Ovary (tissue), 10 donors: ENCODE measurements at places on chromosomes 3 and 15. TPM values are rescaled to one million over a fixed set of nuclear protein-coding genes. Genes with fewer than 3 reads are reported as not detected.

DNA sequence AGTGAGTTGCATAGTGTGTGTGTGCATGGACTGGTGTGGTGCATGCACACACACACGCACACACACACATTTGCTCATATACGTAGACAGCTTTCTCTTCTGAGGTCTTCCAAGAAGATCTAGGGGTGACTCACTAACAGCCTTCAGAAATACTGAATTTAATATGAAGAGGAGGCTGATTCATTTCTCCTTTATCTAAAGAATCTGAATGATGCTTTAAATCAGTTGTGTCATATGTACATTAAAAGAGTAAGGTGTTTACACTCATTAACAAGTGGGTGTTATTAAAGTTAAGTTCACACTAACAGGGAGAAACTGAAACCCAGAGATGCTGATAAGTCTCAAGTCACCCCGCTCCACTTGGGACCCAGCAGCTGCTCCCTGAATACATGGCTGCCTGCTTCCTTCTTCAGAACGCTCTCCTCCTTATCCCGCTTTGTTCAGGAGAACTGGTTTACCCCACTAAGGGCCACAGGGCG lies 22.0 kb downstream of the TMPRSS7 start:
- H3K36me3 ChIP-seq, result no peaks in the 10 kb centered on the region
- DNase-seq, result no peak
- H3K4me3 ChIP-seq, result no peak overlapping the region
- H3K27ac ChIP-seq, result no peak overlapping the region
- H3K27me3 ChIP-seq, result no peaks in the 10 kb centered on the region

DNA sequence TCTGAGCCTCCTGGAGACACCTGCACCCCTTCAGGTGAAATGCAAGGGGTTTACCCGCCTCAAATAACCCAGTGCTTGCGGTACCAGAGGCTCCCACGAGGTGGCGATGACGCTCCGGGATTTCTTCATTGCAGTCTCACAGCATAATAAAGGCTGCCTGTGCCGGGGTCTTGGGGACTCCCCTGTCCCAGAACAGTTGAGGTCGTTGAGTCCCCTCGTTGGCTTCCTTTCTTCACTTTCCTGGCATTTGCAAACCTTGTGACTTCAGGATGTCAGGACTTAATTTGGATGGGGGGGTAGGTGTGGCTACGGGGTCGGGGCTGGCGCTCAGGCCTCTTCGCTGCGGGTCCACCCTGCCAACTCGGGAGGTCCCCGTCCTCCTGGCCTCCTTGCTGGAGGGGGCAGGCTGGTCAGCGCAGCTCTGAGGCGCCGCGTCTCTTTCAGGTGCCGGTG lies 1.3 kb downstream of the GNAT1 start:
- peaks cover 3% of the 10 kb centered on the region for H3K4me1 ChIP-seq
- H3K36me3 ChIP-seq, result no peaks in the 10 kb centered on the region
- peaks cover 10% of the 10 kb centered on the region for H3K27me3 ChIP-seq

Gene NME9
- 0.48 TPM for total RNA-seq

Gene NOX5
- total RNA-seq, result 0.45 TPM

GRCh38 chr15:92377083-92377789 lies 16.4 kb upstream of the ST8SIA2 start:
- H3K36me3 ChIP-seq, result no peaks in the 10 kb centered on the region
- no peak overlapping the region for H3K27ac ChIP-seq
- no peak for DNase-seq
- no peaks in the 10 kb centered on the region for H3K27me3 ChIP-seq

Gene IL5RA
- 1.4 TPM for total RNA-seq

DNA sequence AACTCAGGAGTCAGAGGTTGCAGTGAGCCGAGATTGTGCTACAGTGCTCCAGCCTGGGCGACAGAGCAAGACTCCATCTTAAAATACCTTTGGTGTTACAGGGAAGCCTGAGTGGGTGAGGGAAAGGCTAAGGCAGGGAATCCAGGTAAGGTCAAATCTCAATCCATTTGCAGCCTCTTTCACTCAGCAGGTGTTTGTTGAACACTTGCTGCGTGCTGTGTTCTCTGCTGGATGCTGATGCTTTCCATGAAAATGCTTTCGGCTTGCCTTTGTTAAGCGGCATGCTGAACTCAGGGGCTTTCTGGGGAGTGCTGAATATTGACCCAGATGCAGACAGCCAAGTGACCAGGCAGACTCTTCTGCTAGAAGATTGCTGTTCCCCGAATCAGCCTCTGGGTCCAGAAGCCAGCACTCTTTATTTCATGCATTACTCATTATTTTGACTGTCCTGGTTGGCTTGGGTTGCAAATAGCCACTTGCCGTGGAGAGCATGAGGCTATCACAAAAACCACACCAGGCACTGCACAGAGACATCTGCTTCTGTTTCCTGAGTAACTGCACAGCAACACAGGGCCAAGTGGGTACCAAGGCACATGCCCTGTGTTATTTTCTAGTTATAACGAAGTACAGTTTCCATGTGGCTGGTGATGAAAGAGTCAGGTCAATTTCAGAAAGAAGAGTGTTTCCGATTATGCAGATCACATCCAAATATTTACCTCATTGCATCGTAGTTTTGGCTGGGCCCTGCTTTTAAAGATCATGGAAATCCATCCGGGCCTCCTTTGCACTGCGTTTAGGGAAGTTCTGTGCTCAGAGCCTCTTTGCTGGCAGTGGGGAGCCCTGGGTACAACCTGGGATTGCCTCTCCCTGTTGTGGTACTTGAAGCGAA lies 88.6 kb downstream of the THSD4 start:
- H3K4me3 ChIP-seq, result no peak overlapping the region
- H3K4me1 ChIP-seq, result peaks cover 2% of the 10 kb centered on the region
- no peaks in the 10 kb centered on the region for H3K27me3 ChIP-seq
- no peak for DNase-seq
- no peak overlapping the region for H3K27ac ChIP-seq

- H3K36me3 ChIP-seq, result no peaks in the 10 kb centered on the region
- no peaks in the 10 kb centered on the region for H3K27me3 ChIP-seq
- no peak overlapping the region for H3K4me3 ChIP-seq
- H3K27ac ChIP-seq, result no peak overlapping the region
- H3K4me1 ChIP-seq, result no peaks in the 10 kb centered on the region
Observed at GRCh38 chr3:12907729-12908128, 66.4 kb upstream of the RPL32 start.

- H3K27ac ChIP-seq, result no peak overlapping the region
- H3K27me3 ChIP-seq, result no peaks in the 10 kb centered on the region
- DNase-seq, result no peak
- no peaks in the 10 kb centered on the region for H3K4me1 ChIP-seq
- H3K36me3 ChIP-seq, result no peaks in the 10 kb centered on the region
Observed at GRCh38 chr15:89967881-89968280, 33.2 kb upstream of the ZNF710 start.

Gene TP63
- total RNA-seq, result 0.15 TPM

- no peak for DNase-seq
- H3K27ac ChIP-seq, result no peak overlapping the region
- no peak overlapping the region for H3K4me3 ChIP-seq
- no peaks in the 10 kb centered on the region for H3K4me1 ChIP-seq
- H3K36me3 ChIP-seq, result no peaks in the 10 kb centered on the region
Observed at GRCh38 chr3:10085738-10086137, 22.3 kb downstream of the FANCD2OS start.

Gene EPHB3
- 10.6 TPM for total RNA-seq

Gene GADL1
- total RNA-seq, result not detected

Gene PSTPIP1
- 1.8 TPM for total RNA-seq

GRCh38 chr3:119098003-119098402 lies 48.0 kb upstream of the TEX55 start:
- no peak overlapping the region for H3K4me3 ChIP-seq
- no peaks in the 10 kb centered on the region for H3K4me1 ChIP-seq
- H3K36me3 ChIP-seq, result no peaks in the 10 kb centered on the region
- no peak for DNase-seq
- no peaks in the 10 kb centered on the region for H3K27me3 ChIP-seq

GRCh38 chr15:35616498-35617271 lies 70.7 kb upstream of the DPH6 start:
- H3K36me3 ChIP-seq, result no peaks in the 10 kb centered on the region
- no peak for DNase-seq
- no peak overlapping the region for H3K27ac ChIP-seq
- H3K4me1 ChIP-seq, result no peaks in the 10 kb centered on the region

- H3K4me1 ChIP-seq, result peaks cover 12% of the 10 kb centered on the region
- H3K27ac ChIP-seq, result no peak overlapping the region
- no peak for DNase-seq
- H3K27me3 ChIP-seq, result no peaks in the 10 kb centered on the region
Observed at GRCh38 chr3:194145702-194146101, 9.8 kb downstream of the HES1 start.

Gene CCR3
- total RNA-seq, result not detected

DNA sequence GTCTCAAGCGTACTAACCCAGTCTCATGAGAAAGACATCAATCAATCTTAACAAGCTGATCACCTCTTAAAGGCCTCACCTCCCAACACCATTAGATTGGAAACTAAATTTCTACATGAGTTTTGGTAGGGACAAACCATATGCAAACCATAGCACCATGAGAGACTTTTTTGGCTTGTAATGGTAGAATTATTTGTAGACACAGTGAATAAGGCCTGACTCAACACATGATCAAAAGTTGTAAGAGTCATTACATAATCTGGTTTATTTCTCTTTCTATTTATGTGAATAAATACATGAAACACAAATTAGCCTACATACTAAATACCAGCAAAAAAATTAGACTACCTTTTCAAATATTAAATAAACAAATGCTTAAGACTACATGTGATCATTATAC lies 183.3 kb upstream of the EPHA6 start:
- H3K4me1 ChIP-seq, result no peaks in the 10 kb centered on the region
- DNase-seq, result no peak
- H3K36me3 ChIP-seq, result no peaks in the 10 kb centered on the region
- H3K27me3 ChIP-seq, result no peaks in the 10 kb centered on the region
- H3K4me3 ChIP-seq, result no peak overlapping the region

Gene SMCO1
- total RNA-seq, result not detected

DNA sequence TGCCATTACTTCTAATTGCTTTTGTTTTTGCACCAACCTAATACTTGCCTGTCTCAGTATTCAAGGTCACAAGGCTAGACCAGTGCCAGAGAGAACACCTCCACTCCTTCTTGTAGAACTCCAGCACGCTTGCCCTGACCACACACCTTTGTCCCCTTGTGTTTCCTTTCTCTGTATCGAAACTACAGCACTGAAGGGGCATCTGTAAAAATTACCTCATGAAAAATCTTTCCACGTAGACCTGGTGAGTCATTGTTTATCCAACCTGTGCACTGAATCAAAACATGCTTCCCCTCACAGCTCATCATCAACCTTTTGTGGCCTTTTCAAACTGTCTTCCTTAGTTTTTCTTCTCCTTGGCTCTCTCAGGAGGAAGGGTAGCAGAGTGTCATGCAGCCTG lies 259.5 kb downstream of the THRB start:
- no peaks in the 10 kb centered on the region for H3K27me3 ChIP-seq
- H3K4me3 ChIP-seq, result no peak overlapping the region
- H3K27ac ChIP-seq, result no peak overlapping the region
- H3K36me3 ChIP-seq, result no peaks in the 10 kb centered on the region
- no peak for DNase-seq
- no peaks in the 10 kb centered on the region for H3K4me1 ChIP-seq

Gene POPDC2
- 4.3 TPM for total RNA-seq

- no peaks in the 10 kb centered on the region for H3K27me3 ChIP-seq
- no peaks in the 10 kb centered on the region for H3K36me3 ChIP-seq
- H3K27ac ChIP-seq, result no peak overlapping the region
- H3K4me3 ChIP-seq, result no peak overlapping the region
Observed at GRCh38 chr3:101936419-101937356, 87.4 kb downstream of the NFKBIZ start.

Gene CYP11A1
- 61.3 TPM for total RNA-seq

Gene CACNA1D
- total RNA-seq, result 6.6 TPM

Gene MCF2L2
- total RNA-seq, result 0.12 TPM
